CD4-positive, CD25-positive, alpha-beta regulatory T cell (primary cell): ENCODE measurements at places on chromosomes 5 and 9.

DNA sequence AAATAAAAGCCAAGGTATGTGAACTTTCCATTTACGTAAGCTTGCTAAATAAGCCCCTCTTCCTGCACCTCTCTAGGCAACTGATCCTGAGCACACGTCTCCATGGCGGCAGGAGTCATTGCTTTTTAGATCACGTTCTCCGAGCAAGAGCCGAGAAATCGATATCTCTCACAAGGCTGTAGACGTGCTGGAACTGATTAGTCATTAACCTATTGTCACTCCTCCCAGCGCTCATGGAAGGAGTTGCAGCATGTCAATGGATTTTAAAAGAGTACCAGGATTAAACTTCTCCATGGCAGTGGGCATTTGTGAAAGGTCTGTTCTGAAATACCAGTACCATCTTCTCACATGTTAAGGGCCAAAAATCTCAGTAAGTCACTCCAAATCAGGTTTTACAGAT, 4.7 kb upstream of the ADCY2 start:
- DNase-seq: no peak

GRCh38 chr9:110880189-110880588, 158.1 kb downstream of the LPAR1 start:
- DNase-seq: no peak

DNA sequence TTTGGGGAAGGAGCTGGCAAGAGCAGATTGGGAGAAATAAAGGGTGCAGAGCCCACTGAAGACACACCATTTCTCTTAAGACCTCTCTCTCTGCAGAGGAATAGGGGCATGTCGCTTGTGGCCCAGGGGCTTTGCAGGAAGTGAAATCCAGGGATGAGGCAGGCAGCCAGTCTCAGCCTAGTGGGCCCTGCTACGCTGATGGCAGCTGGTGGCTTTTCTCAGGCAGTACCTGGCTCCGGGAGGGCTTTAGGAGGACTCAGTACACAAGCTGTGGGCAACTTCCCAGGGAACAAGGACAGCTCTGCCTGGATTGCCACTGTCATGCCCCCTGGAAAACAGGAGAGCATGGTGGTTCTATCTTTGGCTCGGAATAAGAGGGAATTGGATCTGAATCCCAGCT, 76.2 kb upstream of the NEURL1B start:
- no peak for DNase-seq

- DNase-seq: peak; percentile 75
Observed at GRCh38 chr5:141992349-141992963, 20.4 kb downstream of the GNPDA1 start.

DNA sequence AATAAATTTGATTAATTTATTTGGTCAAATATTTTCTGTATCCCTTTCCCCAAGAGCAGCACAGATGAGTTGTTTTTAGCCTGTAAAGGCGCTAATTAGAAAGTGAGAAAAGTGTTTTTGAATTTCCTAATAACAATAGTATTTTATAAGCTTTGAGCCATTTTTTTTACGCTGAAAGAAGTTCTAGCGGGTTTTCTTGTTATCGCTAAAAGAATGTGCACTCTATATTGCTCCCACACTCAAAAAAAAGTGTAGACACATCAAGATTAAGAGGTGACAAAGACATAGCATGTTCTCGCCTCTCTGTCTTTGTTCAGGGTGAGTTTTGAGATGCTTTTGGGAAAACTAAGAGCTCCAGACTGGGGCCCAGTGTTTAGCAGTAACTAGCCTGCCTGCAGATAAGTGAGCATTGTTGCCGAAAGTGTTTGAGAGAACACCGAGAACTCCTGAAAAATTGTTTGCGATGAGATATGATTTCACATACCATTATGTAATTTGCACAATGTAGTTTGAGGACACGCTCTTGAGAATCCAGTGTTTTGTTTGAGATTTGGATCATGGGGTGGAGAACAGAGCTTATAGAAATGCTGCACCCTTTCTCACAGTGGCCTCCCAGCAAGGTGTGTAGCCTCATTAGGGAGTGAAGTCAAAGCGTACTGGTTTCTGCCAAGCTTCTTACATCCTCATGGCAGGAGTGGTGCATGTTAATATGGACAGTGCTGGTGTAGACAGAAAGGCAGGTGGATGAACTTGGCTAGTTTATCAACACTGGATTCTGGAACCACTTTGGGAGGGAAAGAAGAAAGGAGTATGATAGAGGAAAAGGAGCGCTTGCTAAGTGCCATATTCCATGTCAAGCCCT, 1.5 kb downstream of the F2R start:
- DNase-seq: no peak

GRCh38 chr9:108257382-108257781, 598.4 kb downstream of the ACTL7B start:
- no peak for DNase-seq

- DNase-seq: no peak
Observed at GRCh38 chr9:106526716-106527204, 336.2 kb upstream of the ZNF462 start.

DNA sequence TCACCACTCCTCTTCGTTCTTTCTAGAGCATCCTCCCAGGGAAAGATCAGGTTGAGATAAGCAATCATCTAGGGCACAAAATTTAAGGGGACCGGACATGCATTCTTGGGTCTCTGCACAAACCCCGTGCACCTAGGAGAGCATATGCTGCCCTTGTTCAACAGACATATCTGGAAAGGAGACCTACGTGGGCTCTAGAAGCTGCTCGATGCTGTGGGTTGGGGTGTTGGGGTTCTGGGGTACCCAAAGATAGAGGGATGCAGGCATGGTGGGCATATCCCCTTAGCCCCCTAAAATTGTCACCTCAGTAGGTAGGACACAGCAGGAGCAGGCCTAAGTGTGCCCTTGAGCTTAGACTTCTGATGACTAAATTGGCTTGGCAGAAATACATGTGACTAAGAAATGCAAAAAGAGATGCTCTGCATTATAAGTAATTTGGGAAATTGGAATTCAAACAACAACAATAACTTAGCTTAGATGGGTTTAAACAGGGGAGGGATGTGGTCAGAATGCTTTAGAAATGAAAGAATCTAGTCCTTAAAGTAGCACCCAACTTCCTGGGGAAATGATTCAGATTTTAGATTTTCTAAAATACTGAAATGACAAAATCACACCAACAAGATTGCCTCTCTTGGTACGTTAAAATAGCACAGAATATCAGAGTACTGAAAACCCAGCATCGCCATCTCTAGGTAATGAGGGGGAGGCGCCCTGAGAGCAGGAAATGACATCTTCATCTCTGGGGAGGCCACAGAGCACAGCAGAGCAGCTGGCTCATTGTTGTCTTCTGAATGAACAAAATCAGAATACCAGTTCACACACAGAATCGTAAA, 172.3 kb downstream of the GNA14 start:
- DNase-seq: peak; percentile 85

GRCh38 chr5:78734094-78734845, 85.7 kb upstream of the LHFPL2 start:
- DNase-seq: no peak

DNA sequence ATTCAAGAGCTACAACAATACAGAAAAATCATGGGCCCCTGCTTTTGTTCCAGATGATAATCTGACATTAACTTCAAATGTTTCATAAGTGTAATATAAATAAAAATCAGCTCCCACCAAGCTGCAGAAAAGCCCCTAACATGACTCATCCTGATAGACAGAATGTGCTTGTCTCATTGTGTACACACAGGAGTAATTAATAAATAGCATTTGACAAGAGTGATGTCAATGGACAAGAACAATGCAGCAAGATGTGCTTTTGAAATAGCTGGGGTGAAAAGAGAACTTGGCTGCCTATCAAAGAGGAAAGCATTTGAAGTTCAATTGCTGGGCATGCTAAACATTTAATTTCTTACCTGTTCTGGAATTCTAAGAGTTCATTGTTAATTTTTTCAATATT, 79.2 kb downstream of the DNAH5 start:
- no peak for DNase-seq

- no peak for DNase-seq
Observed at GRCh38 chr5:32387211-32387610, 57.3 kb downstream of the ZFR start.

DNA sequence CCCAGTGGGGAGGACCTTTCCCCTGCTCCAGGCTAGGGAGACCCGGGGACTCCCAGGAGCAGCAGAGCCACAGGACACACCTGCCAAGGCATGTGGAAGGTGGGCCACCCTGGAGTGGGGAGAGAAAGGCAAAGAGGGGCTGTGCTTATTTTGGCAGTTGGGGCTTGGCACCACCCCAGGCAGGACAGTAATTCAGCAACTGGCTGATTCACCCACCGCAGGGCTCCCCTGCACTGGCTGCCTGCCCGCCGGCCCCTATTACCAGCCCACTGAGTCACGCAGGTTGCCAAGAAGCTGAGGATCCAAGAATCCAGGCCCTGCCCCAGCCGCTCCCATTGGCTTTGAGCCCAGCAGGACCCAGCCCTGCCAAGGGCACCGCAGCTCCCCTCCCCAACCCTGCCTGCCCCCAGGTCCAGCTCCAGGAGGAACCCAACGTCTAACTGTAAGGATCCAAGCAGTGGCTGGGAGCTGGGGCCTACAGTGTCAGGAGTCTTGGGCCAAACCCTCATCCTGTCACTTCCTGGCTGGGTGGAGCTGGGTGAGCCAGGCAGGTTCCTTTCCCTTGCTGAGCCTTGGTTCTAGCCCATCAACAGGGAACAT, 14.2 kb upstream of the RALGDS start:
- DNase-seq: peak; percentile 70

GRCh38 chr9:70283848-70284247, 25.1 kb downstream of the SMC5 start:
- DNase-seq: no peak

- no peak for DNase-seq
Observed at GRCh38 chr5:8676695-8677094, 807.7 kb downstream of the MTRR start.

GRCh38 chr5:165538065-165538464, 2032.6 kb downstream of the MAT2B start:
- no peak for DNase-seq

- no peak for DNase-seq
Observed at GRCh38 chr5:181042036-181042713, 2.1 kb downstream of the BTNL9 start.

DNA sequence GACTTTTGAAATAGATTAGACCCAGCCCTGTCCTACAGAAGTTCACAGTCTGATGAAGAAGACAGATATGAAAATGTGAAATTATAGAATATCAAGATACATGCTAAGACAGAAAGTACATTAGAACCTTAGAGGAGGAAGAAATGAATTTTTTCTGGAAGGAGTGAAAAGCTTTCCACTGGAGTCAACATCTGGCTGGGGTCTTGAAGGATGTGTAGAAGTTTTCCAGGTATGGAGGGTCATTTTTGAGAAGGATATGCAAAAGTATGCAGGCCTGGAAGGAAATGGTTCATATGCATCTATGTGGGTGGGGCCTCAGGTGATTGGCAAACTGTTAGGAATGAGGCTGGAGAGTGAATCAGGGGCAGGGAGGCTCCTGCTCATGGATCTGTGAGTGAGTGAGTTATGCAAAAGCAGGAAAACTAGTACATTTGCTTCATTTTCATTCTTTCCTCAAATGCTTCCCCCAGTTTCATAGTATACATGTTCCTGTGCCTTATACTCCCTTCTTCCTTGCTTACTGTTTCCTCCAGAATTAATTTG, 142.3 kb downstream of the GRIA1 start:
- DNase-seq: no peak

DNA sequence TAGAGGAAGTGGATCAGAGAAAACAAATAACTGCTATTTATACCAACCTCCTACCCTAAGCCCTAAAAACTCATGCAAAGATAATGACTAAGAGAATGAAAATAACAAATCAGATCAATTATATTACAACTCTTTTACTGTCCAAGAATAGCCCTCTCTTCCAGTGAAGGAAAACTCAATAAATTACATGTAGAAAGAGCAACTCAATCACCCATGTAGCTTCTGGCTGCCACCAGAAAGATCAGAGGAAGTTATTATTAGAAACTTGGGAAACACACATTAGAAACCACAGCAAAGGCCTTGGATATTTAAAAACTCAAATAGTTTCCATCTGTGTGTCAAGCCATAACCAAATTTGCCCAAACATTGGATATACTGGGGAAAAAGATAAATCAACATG, 134.0 kb upstream of the TARS1 start:
- DNase-seq: no peak

DNA sequence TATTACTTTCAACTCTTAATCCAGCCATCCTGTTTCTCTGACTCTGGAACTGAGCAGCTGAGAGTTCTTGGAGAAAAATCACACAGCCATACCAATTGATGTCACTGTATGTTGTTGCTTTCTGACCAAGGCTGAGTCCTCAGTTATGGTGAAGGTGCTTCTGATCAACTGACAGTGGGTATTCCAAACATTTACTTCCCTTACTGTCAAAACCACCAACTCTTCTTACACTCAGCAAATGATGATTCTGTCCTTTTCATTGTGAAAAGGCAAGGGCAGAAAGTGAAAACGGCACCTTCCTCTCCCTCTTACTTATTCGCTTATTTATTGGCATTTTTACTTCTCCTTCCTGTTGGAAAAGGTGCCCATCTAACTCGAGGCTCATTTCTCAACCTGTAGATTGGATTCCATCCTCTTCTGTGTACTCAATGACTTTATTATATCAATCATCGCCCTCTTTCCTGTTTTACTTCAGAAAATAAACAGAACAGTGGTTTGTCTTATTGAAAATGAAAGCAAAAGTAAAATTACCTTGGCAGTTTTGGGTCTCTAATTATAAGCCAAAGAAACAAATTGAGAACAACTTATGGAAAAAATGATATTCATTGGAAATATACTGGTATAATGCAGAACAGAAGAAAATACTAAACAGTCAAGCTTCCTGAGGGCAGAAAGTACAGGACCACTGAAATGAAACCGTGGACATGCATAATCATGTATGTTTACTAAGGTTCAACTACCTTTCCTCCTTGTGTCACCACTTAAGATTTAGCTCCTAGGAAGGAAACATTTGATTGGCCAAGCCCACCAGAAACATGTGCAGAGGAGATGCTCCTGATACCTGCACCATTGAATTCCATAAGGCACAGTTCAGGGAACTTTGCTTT, 104.5 kb upstream of the CHD1 start:
- no peak for DNase-seq

DNA sequence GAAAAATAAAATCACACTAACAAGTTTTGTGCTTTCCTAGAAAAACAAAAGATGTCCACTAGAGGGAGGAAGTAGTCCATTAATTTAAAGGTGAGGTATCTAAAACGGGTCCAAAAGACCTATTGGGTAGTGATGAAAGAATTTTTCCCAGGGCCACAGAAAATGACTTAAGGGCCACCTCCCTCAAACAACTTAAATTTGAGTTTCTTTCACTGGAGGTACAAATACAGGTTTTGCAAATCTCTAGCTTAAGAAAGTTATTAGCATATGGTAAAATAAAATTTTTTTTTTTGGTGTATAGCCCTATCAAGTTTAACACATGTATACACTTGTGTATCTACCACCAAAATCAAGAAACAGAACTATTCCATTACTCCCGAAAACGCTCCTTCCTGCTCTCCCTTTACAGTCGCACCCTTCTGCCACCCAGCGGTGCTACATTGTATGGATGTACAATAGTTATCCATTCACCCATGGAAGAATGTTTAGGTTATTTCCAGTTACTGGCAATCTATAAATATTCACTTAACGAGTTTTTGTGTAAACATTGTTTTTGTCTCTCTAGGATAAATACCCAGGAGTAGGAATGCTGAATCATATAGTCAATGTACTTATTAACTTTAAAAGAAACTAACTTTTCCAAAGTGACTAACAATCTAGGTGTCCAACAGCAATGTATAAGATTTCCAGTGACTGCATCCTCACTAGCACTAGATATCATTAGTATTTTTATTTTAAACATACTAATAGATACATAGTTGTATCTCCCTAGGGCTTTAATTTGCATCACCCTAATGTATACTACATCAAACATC, 21.9 kb downstream of the DEPDC1B start:
- peak; percentile 55 for DNase-seq

GRCh38 chr9:123087359-123087888, 54.0 kb downstream of the GPR21 start:
- no peak for DNase-seq

- no peak for DNase-seq
Observed at GRCh38 chr9:36877239-36877638, 156.8 kb downstream of the PAX5 start.
